Uterus (tissue), 4 donors: ENCODE measurements at places on chromosomes 4 and X. TPM values are rescaled to one million over a fixed set of nuclear protein-coding genes. Genes with fewer than 3 reads are reported as not detected.

DNA sequence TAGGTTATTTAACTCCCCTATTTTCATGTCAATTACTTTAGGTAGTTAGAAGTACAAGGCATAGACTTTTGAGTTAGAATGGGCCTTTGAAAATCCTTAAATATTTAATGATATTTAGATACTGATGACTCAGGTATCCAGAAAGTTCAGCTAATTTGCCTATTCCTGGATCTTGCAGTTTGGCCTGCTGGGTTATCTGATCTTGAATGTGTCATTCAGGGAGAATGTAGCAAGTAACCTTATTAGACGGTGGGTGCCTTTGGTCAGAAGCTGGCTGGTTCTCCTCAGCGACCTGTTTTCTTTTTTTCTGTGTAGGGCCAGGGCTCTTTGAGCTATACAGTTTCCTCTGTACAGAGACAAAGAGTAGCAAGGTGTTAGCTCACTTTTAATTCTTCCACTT, 42.0 kb downstream of the MTM1 start:
- H3K4me1 ChIP-seq = no peaks in the 10 kb centered on the region
- H3K4me3 ChIP-seq = no peak overlapping the region
- H3K27ac ChIP-seq = no peak overlapping the region
- no peak for DNase-seq

GRCh38 chrX:15973299-15973698, 118.7 kb upstream of the AP1S2 start:
- H3K4me3 ChIP-seq = no peak overlapping the region
- no peaks in the 10 kb centered on the region for H3K36me3 ChIP-seq
- H3K4me1 ChIP-seq = no peaks in the 10 kb centered on the region
- H3K27ac ChIP-seq = no peak overlapping the region
- no peak for DNase-seq

DNA sequence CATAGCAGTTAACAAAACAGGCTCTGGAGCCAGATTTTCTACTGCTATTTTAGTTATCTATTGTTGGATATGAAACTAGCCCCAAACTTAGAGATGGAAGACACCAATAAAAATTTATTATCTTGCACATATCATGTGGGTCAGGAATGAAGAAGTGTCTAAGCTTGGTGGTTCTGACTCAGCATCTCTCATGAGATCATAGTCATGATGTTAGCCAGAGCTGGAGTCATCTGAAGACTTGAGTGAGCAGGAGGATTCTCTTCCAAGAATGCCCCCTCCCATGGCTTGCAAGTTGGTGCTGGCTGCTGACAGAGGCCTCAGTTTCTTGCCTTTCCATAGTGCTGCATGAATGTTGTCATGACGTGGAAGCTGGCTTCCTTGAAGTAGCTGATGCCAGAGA, 68.2 kb upstream of the TAPT1 start:
- H3K36me3 ChIP-seq = no peaks in the 10 kb centered on the region
- no peaks in the 10 kb centered on the region for H3K4me1 ChIP-seq
- H3K27me3 ChIP-seq = no peaks in the 10 kb centered on the region
- H3K27ac ChIP-seq = no peak overlapping the region
- no peak overlapping the region for H3K4me3 ChIP-seq

GRCh38 chr4:44651425-44651824, at the start of gene YIPF7:
Gene YIPF7 (minus strand): TSS chr4:44651625. CDS start chr4:44650100, 1,525 bp downstream.
- no peaks in the 10 kb centered on the region for H3K27me3 ChIP-seq
- no peaks in the 10 kb centered on the region for H3K4me1 ChIP-seq
- no peak for DNase-seq
- no peaks in the 10 kb centered on the region for H3K36me3 ChIP-seq

NXF3 gene
- not detected for total RNA-seq

DNA sequence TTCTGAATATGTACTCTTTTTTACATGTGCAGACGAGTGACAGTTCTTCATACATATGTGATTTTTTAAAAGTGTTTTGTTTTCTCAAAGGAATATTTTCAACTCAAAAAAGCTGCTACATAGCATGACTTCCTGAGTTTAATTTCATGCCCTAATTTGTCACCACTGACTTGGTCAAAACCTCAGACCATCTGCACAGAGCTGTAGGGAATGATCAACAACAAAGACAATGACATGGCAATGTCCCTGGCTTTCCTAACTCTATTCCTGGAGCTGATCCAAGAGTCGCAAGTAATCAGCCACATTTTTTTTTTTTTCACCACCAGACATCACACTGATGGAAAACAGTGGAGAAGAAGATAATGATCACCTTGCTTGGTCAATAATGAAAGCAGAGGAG, 97.7 kb downstream of the TMA16 start:
- no peaks in the 10 kb centered on the region for H3K4me1 ChIP-seq
- no peaks in the 10 kb centered on the region for H3K36me3 ChIP-seq
- H3K27me3 ChIP-seq = no peaks in the 10 kb centered on the region
- H3K4me3 ChIP-seq = no peak overlapping the region
- DNase-seq = no peak

DNA sequence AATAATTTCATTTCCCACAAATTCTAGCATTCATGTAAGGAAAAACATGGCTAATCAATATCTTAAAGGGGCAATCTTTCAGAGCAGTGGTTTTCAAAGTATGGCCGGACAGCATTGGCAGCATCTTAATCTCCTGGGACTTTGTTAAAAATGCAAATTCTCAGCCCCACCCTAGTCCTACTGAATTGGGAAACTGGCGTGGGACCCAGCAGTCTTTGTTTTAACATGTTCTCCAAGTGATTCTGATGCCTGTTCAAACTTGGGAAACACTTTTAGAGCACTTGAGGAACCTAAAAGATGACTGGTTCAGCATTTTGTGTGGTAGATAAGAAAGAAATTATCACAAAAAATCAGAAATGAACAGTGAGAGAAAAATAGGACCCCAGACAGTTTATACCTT, 65.7 kb downstream of the ZFX start:
- H3K27ac ChIP-seq = no peak overlapping the region
- H3K4me3 ChIP-seq = no peak overlapping the region
- H3K27me3 ChIP-seq = no peaks in the 10 kb centered on the region
- DNase-seq = no peak
- no peaks in the 10 kb centered on the region for H3K4me1 ChIP-seq

- no peaks in the 10 kb centered on the region for H3K27me3 ChIP-seq
- H3K27ac ChIP-seq = no peak overlapping the region
- DNase-seq = no peak
- H3K4me1 ChIP-seq = no peaks in the 10 kb centered on the region
- no peak overlapping the region for H3K4me3 ChIP-seq
Measured at GRCh38 chr4:88674979-88675378, 22.6 kb downstream of the NAP1L5 start.

EFNB1 gene
- 40.2 TPM for total RNA-seq
